ENCODE measurements at places on chromosomes 1 and 21.

GRCh38 chr1:63784489-63785390 is 10.9 kb downstream of the ROR1 start:
- no peak for DNase-seq

- DNase-seq = no peak
Measured at GRCh38 chr1:161082996-161083747, 6.2 kb downstream of the NECTIN4 start.

DNA sequence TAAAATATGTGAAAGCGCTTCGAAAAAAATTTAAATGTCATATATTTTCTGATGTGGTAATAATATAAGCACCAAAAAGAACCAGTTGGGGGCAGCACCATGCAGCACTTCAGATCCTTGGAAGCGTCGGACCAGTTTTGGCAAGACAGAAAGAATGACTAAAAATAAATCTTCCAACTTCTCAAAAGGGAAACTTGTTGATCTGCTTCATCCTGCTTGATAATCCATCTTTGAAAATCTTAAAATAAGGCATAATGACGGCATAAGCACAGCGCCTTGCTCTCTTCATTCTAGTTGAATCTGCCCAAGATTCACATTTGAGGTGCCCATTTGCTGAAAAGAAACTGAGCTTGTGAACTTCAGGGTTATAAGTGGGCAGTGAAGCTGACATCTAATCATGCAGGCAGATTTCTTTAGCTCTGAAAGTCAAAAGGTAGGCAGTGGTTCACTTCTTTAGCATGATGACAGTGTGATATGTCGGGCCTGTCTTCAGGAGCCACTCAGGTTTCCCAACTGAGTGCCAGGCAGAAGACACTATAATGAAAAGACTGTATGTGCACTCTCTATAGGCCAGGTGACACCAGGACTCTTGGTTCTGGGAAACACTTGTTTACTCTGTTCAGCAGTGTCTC is 19.8 kb upstream of the MUTYH start:
- DNase-seq = no peak

GRCh38 chr1:111227434-111227833 is at the start of gene CHI3L2:
TSS of gene CHI3L2 (plus strand) at chr1:111227713. CDS start at chr1:111227730, 17 bp downstream.
- DNase-seq = no peak

GRCh38 chr1:53568540-53568939 is 109.3 kb downstream of the DMRTB1 start:
- DNase-seq = no peak

GRCh38 chr1:238681451-238681850 is 704.9 kb upstream of the CHRM3 start:
- DNase-seq = no peak

GRCh38 chr1:96079581-96079980 is 642.0 kb upstream of the PTBP2 start:
- no peak for DNase-seq

DNA sequence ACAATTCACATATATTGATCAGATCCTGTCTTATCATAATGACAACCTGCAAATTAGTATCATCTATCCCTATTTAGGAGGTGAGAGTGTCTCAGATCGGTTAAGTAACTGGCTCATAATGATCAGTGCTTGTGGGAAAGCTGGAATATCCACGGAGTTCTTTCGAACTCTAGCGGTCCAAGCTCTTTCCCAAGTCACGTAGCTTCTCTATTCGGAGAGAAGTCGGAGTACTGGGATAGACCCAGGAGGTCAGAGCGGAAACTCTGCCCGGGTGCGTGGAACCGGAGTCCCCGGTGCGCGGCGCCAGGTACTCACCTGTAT is 339 bp downstream of the PTGS2 start:
- no peak for DNase-seq

GRCh38 chr1:54377040-54377691 is 29.0 kb downstream of the SSBP3 start:
- no peak for DNase-seq

DNA sequence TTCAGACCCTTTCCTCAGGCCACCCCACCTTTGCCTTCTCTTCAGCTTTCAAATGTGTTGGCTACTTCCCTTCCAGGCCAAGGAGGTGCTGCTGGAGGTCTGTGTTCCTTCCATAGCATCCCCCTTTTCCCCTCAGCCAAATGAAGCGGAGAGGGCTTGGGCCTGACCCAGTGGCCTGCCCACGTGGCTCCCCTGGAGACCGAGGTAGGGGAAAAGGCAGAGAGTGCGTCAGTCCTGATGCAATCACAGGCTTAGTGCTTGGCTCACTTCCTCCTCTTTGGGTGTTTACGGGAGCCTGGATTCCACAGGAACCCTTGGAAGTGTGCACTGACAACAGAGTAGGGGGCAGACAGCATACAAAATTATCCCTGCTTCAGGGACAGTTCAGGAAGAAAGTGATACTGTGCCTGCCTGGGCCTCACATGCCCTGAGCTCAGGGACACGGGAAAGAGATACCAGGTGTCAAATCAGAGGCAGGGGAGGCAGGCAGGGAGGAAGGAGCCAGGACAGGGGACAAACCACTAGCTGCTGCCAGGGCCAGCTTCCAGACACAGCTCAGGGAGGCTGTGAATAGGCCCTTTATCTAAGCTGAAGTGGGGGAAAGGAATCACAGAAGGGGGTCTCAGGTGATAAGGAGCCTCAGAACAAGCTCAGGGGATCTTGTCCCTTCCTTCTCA is 16.6 kb upstream of the PTP4A2 start:
- DNase-seq = no peak

DNA sequence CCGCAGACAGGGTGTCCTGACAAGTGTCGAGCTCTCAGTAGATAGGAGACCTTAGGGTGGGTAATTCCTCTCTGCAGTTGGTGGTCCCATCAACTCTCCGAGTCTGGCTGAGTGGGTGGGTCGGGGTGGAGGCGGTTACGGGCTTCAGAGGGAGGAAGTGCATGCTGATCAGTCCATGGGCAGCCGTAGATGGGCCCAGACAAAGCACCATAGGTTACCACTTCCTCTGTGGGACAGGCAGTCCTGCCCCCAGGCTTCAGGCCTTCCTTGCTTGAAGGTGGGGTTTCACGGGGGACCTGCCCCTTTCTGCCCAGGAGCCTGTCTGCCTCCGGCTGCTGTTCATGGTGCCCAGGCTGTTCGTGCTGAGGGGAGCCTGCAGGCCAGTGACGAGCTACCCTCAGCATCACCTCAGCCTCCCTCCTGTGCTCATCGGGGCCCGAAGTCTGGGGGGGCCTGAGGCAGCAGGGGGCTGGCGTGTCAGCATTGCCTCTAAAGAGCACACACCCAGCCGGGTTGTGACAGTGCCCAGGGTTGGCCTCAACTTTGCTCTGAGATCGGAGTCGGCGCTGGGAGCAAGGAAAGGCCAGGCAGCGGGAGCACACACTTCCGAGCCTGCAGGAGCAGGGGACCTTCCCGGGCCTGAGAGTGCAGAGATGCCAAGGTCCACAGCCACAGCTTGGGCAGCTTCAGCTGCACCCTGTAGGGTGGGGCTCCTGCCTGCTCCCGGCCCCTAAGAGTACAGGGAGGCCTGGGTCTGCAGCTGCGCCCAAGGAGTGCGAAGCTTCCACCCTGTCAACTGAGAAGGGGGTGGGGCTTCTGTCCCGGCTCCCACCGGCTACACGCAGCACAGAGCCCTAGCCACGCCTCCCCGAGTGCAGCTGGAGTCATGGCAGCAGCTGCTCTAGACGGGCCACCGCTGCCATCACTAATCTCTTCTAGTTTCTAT is 225.4 kb upstream of the NRIP1 start:
- DNase-seq = no peak

DNA sequence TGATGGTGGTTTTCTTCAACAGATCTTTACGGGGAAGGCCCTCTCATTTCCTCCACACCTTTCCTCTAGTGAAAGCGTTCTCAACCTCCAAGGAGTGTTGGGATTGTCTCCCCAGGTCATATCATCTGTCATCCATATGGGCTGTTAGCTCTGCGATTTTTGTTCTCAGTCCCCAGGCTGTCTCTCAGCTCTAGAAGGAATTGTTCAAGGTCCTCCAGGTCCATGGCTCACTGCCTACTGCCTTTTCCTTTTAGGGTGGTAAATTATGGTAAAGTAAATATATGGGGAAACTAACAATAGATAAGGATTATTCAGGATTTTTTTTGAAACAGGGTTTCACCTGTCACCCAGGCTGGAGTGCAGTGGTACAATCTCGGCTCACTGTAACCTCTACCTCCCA is 37.6 kb downstream of the ELF3 start:
- DNase-seq = no peak

- no peak for DNase-seq
Measured at GRCh38 chr1:36107394-36107793, 17.6 kb downstream of the COL8A2 start.

- DNase-seq = no peak
Measured at GRCh38 chr1:154295408-154296235, 23.2 kb downstream of the HAX1 start.

GRCh38 chr21:46559291-46559983 is 45.4 kb downstream of the S100B start:
- peak; percentile 56 for DNase-seq

GRCh38 chr1:30686236-30686935 is 37.0 kb downstream of the MATN1 start:
- DNase-seq = no peak

- DNase-seq = no peak
Measured at GRCh38 chr1:220378571-220379302, 106.5 kb upstream of the RAB3GAP2 start.

GRCh38 chr21:42865776-42866160 is 13.6 kb downstream of the WDR4 start:
- DNase-seq = no peak

DNA sequence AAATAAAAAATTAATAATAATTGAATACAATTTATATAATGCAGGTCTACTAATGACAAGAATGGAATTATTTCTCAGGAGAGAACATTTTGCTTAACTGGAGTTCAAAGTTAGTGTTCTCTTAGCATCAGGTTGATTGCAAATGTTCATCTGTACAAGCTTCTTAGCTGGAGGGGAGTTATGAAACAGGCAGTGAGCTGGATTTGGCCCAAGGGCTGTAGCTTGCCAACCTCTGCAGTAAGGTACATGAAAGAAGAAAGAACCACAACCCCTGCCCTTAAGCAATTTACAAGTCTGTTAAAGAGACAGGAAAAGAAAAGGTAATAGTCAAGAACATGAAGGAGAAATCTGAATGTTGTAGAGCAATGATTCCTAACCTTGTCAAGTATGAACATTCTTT is 17.0 kb downstream of the LPGAT1 start:
- DNase-seq = no peak

GRCh38 chr1:107940017-107940577 is 24.9 kb downstream of the VAV3 start:
- DNase-seq = no peak

- no peak for DNase-seq
Measured at GRCh38 chr1:17351598-17352324, 20.2 kb upstream of the PADI6 start.

- no peak for DNase-seq
Measured at GRCh38 chr1:234336359-234336758, 36.9 kb upstream of the COA6 start.

DNA sequence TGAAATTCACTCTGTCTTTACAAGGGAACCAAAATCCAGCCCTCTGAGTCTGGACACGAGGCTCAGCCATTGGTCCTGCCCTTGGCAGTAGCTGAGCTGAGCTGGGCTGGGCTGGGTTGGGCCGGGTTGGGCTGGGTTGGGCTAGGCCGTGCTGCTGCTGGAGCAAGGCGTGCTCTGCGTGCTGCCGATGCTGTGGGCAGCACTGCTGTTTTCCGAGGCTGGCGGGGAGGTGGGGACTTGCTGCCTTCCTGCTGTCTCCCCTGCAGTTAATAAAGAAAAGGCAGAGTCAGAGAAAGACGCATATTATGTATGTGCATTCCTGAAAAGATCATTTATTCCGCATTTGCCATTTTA is 182.9 kb downstream of the CDC7 start:
- DNase-seq = no peak

- DNase-seq = no peak
Measured at GRCh38 chr21:16979574-16979973, 533.3 kb upstream of the CXADR start.

DNA sequence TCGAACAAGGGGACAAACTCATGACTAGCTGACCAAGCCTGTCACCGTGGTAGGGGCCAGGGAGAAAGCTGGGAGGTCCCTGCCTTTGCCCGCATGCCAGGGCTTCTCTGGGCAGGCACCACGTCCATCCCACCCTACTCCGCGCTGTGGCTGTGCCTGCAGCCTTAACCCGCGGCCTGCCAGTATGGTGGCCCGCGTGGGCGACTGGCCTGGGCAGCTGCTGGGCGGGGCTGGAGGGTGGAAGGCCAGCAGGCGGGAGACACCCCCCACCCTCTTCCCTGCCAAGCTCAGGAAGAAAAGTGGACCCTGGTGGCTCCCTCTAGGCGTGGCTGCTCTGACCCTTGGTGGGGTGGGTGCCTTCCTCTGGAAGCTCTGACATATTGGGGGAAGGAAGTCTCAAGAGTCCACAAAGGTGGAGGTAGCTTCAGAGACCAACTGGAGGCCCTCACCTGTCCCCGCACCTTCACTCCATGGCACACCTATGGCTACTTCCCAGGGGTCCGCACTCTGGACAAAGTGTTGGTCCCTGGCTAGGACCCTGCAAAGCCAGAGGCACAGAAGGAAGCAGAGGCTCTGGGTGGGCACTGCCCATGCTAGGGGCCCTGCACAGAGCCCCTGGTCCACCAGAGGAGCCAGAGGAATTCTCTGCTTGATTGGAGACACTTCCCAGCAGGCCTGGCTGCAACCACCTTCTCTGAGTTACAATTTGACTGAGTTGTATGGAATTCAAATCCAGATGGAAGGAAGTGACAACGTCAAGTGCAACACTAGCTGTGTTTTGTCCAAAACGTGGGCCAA is 3.3 kb upstream of the SKI start:
- no peak for DNase-seq

- no peak for DNase-seq
Measured at GRCh38 chr1:242468784-242469183, 55.7 kb downstream of the PLD5 start.

- DNase-seq = no peak
Measured at GRCh38 chr1:37482796-37483744, 8.7 kb downstream of the ZC3H12A start.

- no peak for DNase-seq
Measured at GRCh38 chr1:172401892-172402291, 18.6 kb upstream of the C1orf105 start.

DNA sequence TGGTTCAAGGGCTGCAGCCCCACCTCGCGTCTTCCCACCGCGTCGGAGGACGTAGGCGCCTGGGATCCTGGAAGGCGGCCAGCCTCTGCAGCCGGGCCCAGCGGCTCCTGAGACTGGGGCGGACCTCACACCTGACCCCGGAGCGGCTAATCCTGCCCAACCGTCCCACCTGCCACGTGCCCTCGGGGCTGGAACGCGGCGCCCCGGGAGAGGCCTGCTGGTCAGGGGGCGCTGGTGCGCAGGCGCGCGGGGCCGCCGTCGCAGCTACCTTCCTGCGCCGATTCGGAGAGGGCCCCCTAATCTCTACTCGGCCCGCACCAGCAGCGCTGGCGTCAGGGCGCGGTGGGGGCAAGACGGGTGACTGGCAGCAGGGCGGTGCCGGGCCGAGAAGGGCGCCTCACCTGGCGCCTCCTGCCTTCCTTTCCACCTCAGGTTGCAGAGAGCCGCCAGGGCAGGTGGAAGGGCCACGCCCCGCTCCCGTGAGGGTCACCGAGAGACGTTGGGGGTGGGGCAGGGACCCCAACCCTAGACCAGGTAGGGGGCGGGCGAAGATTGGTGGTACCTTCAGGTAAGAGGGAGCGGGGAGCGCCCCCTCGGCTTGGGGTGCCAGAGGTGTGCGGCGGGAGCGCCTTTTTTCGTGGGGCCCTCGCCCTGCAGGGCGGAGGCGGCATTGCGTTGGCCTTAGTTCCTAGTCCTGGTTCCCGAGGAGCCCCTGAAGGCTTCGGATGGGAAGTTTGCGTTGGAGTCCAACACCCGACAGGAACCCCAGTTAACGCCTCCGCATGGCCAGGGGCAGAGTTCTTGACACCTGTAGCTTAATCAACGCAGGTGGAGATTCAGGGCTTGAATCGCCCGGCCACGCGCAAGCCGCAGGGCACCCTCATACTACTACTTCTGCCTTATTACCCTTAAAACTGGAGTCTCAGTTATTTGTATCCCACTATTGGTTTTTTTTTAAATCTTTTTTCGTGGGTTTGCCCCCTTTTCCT is at the start of gene TDRD5:
Gene TDRD5, plus strand, starts transcription at position 241 of the 989 bp plus-strand sequence. CDS start 784 bp downstream, outside the sequence.
- no peak for DNase-seq

Measured in stimulated activated CD4-positive, alpha-beta T cell treated with anti-CD3 and anti-CD28 coated beads, Interleukin-12 subunit alpha, Interleukin-12 subunit beta, amount 100 ng/mL, for 24 hours (primary cell).